ENCODE measurements at places on chromosomes 4 and X.

DNA sequence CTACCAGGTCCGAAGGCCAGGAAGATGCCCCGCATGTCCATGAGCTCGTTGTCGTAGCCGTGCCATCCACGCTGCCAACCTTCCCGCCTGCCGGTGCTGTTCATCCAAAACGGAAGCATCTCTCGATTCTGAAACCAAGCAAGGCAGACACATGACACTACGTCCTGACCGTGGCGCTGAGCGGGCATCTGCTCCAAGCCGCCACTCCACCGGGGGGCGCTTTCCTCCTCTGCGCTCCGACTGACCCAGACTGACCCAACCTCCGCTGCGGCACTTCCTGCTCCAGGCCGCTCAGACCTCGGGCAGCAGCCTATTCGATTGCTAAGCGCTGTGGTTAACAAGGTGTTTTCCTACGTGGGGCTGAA lies 120.5 kb downstream of the ENPP6 start:
- no peak for DNase-seq

DNA sequence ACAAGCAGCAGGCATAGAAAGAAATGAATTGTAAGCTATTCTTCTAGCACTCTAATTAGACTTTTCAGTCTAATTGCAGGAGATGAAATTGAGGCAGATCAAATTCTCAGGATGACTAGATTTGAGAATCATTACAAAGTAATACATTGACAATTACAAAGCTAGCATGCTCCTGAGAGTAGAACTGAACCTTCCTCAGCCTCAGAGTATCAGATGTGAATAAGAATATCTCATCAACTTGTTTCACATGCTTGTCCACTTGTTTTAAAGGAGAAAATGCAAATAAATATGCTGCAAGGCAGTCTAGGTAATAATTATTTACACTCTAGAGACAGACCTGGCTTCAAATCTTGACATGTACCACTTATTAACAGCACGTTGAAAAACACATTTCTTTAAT lies 491.0 kb upstream of the MAGEB2 start:
- no peak for DNase-seq

- no peak for DNase-seq
Observed at GRCh38 chrX:73206366-73206765, 8.3 kb downstream of the NAP1L2 start.

DNA sequence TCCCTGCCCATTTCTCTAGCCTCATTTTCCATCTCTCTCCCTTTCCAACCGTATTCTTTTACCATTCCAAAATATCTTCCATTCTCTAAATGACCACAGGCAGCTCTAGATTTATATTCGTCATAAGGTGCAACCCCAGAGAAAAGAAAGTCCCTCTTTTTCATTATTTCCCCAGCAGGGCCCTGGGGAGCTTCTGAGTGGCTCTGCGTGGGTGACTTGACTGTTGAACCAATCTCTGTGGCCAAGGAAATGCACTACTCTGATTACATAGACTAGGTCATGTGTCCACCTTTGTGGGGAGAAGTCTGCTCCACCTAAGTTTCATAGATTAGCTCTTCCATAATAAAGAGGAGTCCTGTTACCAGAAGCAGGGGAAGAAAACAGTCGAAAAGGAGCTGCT lies 51.4 kb downstream of the ATOH1 start:
- no peak for DNase-seq

DNA sequence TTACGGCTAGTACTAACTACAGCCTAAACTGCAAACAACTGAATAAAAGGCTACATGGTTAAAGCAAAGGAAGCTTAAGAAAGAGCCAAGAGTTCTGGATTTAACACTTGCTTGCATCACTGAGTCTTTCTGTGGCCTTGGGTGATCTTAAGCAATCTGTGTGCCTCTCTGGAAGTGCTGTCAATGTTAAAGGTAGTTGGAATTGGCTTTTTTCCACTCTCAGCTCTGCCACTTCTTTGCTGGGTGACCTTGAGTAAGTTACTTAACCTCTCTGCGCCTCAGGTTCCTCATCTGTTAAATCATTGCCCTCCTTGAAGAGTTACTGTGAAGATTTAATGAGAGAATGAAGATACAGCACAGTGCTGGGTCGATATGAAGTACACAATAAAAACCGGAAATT lies 15.7 kb downstream of the SLC2A9 start:
- peak; percentile 10 for DNase-seq

DNA sequence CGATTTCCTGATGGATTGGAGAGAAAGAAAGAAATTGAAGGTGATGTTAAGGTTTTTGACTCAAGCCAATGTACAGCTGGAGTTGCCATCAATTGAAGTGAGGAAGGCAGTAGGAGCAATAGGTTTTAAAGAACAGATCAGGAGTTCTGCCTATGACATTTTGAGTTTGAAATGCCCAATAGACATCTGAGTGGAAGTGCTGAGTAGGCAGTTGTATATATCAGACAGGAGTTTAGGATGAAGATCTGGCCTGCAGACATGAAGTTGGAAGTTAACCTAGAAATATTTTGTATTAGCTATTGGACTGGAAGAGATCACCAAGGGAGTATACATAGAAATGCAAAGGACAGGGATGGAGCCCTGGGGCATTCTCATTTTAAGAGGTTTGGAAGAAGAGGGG lies 12.9 kb upstream of the TMSB15B start:
- DNase-seq, result no peak

GRCh38 chr4:86269354-86269753 lies 90.5 kb downstream of the MAPK10 start:
- DNase-seq, result no peak

GRCh38 chr4:71369536-71369935 lies 30.7 kb downstream of the SLC4A4 start:
- no peak for DNase-seq

DNA sequence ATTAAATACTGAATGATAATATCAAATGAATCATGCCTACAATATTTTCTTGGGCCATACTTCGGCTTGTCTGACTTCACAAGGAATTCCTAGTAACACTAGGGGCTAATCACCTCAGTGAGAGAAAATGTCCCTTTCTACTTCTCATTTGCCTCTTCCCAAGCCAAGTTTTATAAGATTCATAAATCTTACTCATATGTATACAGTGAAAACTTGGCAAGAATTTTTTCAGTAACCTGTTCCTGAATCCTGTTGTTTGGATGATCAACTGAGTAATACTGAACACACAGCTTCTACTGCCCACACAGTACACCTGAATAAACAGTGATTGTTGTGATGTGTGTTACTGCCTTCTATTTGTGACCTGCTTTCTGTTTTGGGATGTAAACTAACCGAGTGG lies 16.5 kb downstream of the TMPRSS11E start:
- DNase-seq, result peak; percentile 87

DNA sequence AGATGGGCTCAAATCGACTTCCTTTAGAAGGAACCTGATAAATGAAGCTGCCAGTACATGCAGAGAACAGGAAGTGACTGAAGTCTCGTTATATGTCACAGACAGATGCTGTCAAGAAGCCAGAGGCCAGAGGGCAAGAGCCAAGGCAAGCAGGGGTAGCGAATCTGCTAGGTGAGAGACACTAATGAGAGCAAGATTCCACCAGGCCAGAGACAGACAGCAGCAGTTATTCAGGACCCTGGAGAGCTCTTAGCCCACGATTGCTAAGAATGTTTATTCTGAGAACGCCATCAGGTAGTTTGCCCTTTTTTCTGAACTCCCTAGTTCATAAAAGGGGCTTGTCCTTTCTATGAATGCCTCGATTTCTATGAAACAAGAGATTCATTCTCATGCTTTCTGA lies 73.7 kb downstream of the BEND2 start:
- DNase-seq, result peak; percentile 63

DNA sequence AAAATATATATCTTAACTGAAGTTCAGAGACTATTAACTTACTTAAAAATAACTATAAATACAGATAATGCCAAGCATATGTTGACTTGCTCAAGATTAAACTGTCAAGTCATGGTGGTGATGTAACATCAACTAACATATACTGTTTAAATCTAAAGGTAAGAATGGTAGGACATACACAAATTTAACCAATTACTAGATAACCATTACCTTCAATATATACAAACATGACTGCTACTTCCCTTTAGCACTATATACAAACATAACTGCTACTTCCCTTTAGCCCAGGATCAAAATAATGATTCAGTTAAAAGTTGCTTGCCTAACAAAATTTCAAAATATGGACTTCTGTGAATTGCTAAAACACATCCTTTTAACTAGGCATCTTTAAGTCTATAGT lies 14.9 kb downstream of the HNRNPD start:
- DNase-seq, result no peak

GRCh38 chr4:97238956-97239666 lies 904.2 kb downstream of the STPG2 start:
- no peak for DNase-seq

DNA sequence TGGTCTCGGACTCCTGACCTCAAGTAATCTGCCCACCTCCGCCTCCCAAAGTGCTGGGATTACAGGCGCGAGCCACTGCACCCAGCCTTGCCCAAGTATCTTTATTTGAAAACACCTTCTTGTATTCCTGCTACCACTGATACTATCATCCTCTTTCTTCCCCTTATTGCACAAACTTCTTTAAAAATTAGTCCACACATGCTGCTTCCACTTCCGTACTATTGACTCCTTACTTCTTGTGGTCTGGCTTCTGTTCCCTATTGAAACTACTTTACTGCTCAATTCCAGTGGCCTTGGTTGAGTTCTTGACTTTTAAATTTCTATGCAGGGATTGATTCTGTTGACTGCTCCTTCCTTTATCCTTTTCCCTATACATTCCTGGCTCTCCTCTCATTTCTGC lies 38.8 kb downstream of the MTM1 start:
- DNase-seq, result no peak

GRCh38 chr4:73631565-73632226 lies 11.5 kb upstream of the RASSF6 start:
- DNase-seq, result no peak

- no peak for DNase-seq
Observed at GRCh38 chrX:16797841-16798240, 11.6 kb downstream of the TXLNG start.

DNA sequence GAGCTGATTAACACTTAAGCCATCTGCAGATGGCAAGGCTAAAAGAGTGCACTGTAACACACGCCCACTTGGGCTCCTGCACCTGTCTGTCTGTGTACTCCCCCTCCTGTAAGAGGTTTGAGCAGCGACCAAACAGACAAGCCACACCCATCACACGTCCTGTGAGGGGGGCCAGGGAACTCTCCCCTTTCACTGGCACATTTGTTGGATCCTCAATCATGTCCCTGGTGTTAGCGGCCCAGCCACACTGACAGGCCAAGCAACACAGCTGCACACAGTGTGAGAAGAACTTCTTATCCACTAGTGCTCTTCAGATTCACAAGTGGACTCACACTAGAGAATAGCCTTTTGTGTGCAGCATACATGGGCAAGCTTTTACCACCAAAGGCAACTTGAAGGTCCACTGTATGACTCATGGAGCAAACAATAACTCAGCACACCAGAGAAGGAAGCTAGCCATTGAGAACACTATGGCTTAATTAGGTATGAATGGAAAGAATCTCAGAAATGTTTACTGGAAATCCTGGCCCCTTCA lies 29.1 kb upstream of the UTP14A start:
- DNase-seq, result no peak

DNA sequence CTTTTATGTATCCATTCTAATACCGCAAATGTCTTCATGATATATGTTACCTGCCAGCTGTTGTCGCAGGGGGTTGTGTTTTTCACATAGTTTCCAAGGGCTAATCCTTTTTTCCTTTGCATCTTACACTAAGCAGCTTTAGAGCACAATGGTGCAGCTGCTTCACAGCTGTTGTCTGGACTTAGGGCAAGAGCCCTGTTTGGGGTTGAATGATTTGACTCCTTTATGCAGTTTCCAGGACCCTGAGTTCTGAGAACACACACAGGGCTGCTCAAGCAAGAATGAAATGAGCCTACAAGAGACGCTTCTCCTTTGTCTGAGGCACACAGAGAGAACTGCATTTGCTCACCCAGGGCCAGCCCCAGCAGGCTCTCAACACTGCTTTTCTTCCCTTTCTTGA lies 20.2 kb downstream of the CCNG2 start:
- DNase-seq, result no peak

- no peak for DNase-seq
Observed at GRCh38 chrX:124098089-124098488, 136.6 kb downstream of the STAG2 start.

DNA sequence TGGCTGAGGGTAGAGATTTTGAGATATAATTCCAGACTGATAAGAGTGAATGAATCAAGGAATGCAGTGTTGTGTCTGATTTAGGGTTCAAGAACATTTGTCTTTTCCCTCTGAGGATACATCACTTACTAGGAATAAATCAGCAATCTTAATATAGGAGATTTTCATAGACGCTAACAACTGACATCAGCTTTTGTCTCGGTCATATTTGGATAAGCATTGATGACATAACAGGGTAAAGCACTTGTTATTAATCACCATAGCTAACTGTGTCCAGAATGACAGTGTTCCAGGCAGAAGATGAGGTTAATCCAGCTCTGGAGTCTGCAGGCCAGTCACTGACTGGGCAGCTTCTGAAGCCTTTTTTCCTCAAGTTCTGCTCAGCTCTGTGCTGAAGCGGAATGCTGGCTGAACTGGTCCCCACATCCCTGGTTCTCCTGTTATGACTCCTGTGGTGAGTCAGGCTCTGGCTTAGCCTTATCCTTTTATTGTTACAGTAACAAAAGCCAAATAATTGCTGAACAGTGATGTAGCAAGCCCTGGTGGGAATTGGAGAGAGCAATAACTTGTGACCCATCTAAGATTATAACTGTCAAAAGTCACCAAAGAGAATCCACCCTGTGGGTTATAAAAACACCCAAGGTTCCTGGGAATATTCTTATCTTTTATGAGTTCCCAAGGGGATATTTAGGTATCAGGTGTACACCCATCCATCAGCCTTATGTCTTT lies 41.8 kb downstream of the FNIP2 start:
- no peak for DNase-seq

- DNase-seq, result no peak
Observed at GRCh38 chr4:33316033-33316432, 2595.9 kb downstream of the PCDH7 start.

DNA sequence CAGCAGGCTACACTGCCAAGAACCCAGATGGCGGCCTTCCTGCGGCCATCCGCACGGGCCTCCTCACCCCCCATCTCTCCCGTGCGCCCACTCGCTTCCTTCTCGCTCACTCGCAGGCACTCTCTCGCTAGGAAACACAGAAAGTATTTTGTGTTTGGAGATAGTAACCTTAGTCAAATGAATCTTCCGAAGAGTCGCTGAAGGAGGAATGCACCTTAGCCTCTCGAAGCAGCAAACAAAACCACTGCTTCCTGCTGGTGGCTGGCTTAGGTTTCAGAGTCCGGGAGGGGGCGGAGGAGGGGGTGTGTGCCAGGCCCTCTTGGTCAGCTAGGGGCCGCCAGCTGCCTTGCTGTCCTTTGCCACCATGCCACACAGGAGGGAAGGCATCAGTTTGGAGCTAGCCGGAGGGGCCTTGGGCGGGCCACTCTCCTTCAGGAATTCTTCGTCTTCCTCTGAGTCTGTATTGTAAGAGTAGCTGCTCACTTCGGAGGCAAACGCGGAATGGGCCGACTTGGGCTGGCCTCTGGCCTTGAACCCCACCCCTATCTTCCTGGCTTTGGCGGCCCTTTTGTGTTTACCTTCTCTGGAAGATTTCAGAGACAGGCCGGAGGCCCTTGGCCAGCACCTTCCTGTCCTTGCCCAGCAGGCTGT lies 73.2 kb upstream of the UCP1 start:
- DNase-seq, result no peak

All from T47D (cell line).